Suppressor macrophage treated with lipopolysaccharide for 1 hour (primary cell): ENCODE measurements at places on chromosomes 16 and 17.

DNA sequence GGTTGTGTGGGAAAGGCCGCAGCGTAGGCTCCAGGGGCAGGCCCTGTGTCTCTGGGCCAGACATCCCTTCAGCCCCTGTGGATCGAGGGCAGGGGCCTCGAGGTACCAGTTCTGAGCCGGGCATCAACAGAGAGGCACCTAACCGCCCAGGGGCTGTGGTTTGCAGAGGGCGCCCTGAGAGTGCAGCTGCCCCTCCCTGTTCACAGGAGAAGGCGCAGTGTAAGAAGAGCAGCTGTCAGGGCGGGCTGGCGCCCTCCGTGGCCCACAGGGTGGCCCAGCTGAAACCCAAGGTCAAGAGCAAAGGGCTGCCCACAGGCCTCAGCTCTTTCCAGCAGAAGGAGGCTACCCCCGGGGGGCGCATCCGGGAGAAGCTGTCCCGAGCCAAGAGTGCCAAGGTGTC, 56.5 kb downstream of the ACTG1 start:
- no peak for DNase-seq

- peak; percentile 35 for DNase-seq
These were observed 494.1 kb upstream of the ERCC4 start for GRCh38 chr16:13425836-13426235.

- no peak for DNase-seq
These were observed 10.0 kb upstream of the RIPOR1 start for GRCh38 chr16:67518676-67519075.

- DNase-seq: no peak
These were observed 77.0 kb downstream of the SMURF2 start for GRCh38 chr17:64585146-64585545.

- DNase-seq: no peak
These were observed 808.3 kb upstream of the EEF2KMT start for GRCh38 chr16:5905935-5906334.

GRCh38 chr17:6912110-6913051, 80.9 kb upstream of the TEKT1 start:
- DNase-seq: peak; percentile 32

DNA sequence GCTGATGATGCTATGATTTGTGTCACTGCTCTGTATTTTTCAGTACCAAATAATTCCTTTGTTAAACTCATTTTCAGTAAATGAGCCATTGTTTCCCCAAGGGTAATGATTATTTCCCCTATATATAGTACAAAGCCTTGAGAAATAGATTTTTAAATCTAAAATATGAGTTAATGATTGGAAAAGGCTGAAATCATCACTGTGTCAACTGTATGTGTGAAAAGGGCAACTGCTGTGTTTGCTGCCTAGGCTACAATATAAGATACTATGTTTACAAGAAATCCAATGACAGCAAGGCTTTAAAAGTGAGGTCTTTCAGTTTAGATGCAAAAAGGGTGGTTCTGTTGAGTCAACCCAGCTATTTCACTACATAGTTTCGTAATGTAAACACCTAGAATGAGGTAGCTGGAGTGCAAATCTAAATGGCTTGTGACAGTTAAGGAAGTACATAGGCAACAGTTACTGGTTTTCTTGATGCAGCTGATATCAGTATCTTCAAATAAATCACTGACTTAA, 15.3 kb downstream of the NLK start:
- DNase-seq: peak; percentile 42

DNA sequence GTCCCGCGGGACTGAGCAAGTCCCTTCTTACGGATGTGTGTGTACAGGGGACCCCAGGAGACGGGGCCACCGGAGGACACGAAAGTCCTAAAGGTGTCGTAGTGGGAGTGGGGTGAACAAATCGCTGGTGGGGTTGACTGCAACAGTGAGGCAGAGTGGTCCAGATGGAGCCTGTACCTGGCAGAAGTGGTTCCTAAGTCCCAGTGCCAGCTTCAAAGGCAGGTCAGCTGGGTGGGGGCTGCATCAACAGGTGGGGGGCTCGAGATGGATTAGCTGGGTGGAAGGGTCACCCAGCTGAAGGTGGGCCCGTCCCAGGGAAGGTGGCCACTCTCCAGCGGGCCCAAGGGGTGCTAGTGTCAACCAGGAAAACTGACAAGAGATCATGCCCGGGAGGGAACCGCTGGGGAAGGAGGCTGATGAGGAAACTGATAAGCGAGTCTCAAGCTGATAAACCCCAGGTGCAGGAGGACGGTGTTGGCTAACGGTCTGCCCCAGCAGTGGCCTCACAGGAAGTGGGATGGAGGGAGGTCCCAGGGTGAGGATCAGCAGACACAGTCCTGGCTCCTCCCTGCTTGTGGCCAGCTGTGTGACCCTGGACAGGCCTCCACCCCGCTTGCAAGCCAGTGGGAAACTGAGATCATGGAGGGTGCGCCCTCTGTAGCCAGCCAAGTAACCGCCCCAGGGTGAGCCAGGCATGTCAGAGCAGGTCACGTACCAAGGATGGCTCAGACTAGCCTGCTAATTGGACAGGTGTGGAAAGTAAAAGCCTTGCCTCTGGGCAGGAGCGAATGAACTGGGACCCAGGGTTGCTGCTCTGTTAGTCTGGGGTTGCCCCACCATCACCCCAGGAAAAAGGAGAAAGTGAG, 1.0 kb downstream of the ORAI3 start:
- peak; percentile 78 for DNase-seq

DNA sequence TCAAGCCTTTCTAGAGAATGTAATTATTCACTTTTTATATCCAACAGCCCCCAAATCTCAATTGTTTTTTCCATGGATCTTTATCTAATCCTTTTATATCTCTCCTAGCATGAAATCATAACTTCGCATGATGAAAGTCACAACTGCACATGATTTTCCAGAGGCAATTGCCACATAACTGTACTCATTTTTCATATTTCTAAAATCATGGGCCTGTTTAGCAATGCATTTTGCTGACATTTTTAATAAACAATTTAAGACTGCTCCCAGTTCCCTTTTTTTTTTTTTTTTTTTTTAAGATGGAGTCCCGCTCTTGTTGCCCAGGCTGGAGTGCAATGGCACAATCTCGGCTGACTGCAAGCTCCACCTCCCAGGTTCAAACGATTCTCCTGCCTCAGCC, 83.5 kb downstream of the VMP1 start:
- peak; percentile 64 for DNase-seq

GRCh38 chr17:58504826-58505351, 9.5 kb downstream of the MTMR4 start:
- peak; percentile 60 for DNase-seq

- DNase-seq: no peak
These were observed 3.5 kb downstream of the MYO15B start for GRCh38 chr17:75590849-75591721.

- DNase-seq: no peak
These were observed 3.2 kb downstream of the DNAH17 start for GRCh38 chr17:78573955-78574354.

- no peak for DNase-seq
These were observed 20.2 kb downstream of the SPNS2 start for GRCh38 chr17:4518901-4519300.

DNA sequence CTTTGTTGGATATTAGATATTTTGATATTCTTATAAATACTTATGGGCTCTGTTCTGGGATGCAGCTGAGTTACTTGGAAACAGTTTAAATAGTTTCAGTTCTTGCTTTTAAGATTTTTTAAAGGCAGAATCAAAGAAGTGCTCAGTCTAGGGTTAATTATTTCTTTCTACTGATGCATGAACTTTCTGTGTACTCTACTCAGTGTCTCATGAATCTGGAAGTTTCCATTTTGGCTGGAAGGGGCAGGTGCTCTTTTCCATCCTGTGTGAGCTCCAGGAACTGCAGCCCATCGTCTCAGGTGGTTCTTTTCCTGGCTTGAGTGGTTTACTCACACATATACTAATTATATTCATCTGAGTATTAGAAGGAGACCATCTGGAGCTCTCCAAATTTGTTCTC, 61.1 kb upstream of the CPHXL start:
- no peak for DNase-seq

- peak; percentile 76 for DNase-seq
These were observed 1.6 kb downstream of the BAHCC1 start for GRCh38 chr17:81396722-81397313.

GRCh38 chr16:54938212-54939028, 7.8 kb downstream of the IRX5 start:
- no peak for DNase-seq

DNA sequence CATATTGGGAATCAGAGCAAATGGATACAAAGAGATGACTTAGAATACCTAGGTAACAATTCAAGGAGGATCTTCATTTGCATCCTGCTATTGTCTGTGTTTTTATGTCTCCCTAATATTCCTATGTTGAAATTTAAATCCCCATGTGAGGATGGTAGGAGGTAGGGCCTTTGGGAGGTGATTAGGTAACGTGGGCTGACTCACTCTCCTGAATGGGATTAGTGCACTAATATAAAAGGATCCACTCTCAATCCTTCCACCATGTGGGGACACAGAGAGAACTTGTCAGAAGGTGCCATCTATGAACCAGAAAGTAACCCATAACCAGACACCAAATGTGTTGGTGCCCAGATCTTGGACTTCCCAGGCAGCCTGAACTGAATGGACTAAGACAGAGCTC, 83.4 kb downstream of the CDH8 start:
- DNase-seq: no peak

- no peak for DNase-seq
These were observed 167.7 kb upstream of the CIBAR2 start for GRCh38 chr16:85279825-85280545.
